Adipocyte (in vitro differentiated cells): ENCODE measurements at places on chromosomes 11 and 22.

DNA sequence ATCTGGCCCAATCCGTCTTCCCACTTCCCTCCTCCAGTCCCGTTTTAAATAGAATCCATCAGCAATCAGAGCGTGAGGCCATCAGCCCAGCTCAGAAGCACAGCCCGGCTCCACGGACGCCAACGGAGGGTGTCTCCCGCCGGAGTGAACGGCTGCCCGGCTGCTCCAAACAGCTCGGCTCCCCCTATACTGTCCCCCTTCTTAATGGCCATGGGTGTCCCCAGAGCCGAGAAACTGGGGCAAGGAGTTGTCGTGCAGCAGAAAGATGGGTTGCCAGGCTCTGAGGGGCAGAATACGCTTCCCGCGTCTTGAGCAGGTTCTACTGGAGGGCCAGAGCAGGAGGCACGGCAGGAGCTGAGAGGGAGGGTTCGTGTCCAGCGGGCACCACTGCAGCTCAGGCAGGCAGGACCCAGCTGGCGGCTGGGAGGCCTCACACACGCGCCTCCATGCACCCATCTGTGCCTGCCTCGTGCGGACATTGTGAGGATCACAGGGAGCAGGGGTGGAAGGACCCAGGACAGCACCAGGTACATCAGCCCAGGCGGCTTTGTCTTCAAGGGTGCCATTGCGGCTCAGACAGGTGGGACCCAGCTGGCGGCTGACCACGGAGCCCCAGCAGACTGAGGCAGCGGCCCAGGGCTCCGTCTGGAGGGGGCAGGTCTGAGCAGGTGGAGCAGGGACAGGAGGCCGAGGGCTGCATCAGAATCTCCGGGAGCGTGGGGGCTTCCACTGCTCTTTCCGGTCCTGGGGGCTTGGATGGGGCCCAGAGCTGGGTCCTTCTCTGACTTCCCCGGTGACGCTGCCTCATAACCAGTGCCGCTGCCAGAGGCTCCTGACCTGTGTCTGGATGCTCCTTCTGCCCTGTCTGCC, 882.7 kb downstream of the BRD1 start:
- DNase-seq: no peak

- peak; percentile 89 for DNase-seq
Measured at GRCh38 chr22:41022470-41023298, 69.7 kb upstream of the EP300 start.

DNA sequence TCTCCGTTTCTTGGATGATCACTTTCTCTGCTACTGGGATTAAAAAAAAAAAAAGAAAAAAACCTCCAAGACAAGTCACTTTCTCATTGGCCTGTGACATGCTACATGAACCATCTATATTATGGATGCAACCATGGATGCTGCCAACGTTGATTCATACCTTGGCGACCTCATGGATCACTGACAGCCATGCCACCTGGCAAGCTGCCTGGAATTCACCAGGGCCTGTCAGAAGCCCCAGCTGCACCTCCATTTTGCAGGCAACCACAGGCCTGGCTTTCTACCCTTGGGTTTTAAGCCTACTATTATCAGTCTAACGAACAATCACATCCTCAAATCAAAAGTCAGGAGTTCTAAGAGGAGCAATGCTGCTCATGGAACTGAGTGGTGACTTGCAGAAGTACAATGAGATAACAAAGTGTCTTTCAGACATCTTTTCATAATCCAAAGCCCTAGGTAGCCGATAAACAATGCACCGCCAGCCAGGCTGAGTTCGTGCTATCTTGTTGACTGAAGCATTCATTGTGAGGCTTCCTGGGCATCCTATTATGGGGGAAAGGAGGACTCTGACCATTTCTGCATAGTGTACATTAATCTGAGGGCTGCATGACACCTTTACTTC, 48.0 kb upstream of the CADM1 start:
- DNase-seq: no peak

- DNase-seq: no peak
Measured at GRCh38 chr22:26435327-26436093, 6.5 kb downstream of the ASPHD2 start.

- DNase-seq: peak; percentile 53
Measured at GRCh38 chr11:13446444-13446843, 16.6 kb downstream of the BTBD10 start.

GRCh38 chr11:124865181-124865901, at the start of gene ROBO3:
Gene ROBO3, plus strand, starts transcription at chr11:124865432. Its CDS starts 146 bp downstream, at chr11:124865578.
- DNase-seq: no peak

- no peak for DNase-seq
Measured at GRCh38 chr22:22484023-22484422, 24.5 kb downstream of the ZNF280B start.

GRCh38 chr11:102085864-102086551, 24.2 kb upstream of the YAP1 start:
- DNase-seq: no peak

DNA sequence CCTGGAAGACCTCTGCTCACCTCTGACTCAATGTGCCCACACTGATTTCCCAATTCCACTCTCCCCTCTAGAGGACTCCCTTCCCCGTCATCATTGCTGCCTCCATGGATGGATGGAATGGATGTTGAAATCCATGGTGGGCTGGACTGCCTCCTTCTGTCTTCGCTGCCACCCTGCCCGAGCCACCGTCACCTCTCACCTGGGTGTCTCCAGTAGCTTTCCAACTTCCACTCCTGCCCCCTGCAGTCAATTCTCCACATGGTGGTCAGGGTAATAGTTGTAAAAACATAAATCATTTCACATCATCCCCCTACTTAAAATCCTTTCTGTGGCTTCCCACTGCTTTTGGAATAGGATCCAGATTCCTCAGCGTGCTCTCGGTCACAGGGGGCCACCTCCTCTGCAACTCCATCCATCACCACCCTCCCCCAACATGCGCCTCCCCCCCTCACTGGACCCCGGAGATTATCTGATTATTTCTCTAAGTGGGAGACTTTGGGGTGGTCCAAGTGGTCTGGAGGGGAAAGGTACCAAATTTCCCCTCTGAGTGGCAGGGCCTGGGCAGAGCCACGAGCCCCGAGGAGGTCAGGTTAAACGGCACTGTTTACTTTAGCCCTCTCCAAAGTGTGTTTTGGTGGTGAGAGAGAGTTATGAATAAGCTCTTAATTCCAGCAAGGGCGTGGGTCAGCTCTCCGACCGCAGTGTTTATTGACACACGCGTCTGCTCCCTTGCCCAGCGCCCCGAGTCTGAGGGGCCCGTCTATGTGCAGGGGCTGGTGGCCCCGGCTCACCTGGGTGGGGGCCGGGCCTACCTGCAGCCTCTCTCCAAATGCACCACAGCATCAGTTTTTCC, 313.7 kb downstream of the MN1 start:
- peak; percentile 67 for DNase-seq

- DNase-seq: no peak
Measured at GRCh38 chr11:71158936-71159335, 93.4 kb downstream of the SHANK2 start.

- no peak for DNase-seq
Measured at GRCh38 chr11:104820431-104820830, 77.8 kb downstream of the CASP12 start.

DNA sequence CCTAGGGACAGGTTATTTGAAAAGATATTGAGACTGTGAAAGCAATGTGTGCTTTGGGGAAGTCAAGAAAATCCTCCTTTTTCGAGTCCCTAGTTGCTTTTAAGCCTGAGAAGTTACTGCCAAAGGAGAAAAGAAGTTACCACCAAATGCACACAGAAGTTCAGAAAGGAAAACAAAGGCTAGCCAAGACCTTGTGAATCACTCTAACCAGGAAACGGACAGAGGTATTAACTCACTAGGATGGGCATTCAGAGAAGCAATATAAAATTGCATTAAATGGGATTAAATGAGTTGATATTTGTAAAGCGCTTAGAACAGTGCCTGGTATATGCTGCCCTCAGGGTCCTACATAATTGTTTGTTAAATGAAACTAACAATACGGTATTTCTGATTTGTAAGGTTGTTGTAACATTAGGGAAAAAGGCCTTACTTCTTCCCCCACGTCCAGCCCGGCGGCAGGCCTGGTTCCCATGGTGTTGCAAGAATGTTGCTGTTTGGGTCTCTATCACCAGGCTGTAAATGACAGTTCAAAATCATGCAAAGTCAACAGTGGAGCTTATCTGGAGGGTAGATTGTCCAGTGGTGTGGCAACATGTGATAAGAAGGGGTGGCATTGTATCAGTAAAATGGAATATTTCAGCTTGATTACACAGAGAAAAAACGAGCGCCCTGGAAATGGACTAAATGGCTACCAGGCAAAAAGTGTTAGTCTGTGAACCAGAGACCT, 7.1 kb downstream of the TMA7B start:
- DNase-seq: peak; percentile 12

DNA sequence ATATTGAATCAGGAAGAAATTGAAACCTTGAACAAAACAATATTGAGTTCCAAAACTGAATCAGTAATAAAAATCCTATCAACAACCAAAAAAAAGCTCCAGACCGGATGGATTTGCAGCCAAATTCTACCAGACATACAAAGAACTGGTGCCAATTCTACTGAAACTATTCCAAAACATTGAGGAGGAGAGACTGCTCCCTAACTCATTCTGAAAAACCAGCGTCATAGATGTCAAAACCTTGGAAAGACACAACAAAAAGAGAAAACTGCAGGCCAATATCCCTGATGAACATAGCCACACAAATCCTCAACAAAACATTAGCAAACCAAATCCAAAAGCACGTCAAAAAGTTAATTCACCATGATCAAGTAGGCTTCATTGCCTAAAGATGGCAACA, 353.8 kb downstream of the TMEM135 start:
- DNase-seq: no peak

- DNase-seq: no peak
Measured at GRCh38 chr11:8206251-8207079, 37.6 kb upstream of the RIC3 start.

DNA sequence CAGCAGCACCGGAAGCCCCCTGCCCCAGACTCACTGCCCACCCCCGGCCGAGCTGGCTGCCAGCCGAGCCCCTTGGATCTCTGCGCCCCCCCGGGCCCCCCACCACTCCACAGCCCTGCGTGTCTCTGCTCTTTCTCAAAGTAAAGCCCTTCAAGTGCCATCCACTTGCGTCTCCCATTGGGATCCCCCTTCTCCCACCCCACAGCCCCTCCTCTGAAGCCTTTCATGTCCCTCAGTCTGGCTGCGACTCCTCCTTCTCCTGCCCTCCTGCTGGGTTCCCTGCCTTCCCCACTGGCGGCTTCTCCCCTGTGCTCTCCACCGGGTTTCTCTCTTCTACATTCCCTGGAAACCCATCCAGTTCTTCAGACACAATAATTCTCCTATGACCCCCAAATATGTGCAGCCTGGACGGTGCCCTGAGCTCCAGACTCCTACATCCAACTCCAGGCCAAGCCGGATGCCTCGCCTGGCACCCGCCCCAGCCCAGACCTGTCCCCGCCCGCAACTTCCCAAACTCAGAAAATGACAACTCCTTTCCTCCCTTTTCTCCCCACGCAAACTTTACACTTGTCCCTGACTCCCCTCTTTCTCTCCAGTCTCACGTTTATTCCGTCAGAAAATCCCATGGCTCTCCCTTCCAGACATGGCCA, 108.9 kb downstream of the WNT7B start:
- DNase-seq: no peak

GRCh38 chr22:27620367-27621154, 181.0 kb downstream of the MN1 start:
- no peak for DNase-seq

GRCh38 chr11:48013269-48013901, 33.0 kb downstream of the PTPRJ start:
- DNase-seq: no peak

DNA sequence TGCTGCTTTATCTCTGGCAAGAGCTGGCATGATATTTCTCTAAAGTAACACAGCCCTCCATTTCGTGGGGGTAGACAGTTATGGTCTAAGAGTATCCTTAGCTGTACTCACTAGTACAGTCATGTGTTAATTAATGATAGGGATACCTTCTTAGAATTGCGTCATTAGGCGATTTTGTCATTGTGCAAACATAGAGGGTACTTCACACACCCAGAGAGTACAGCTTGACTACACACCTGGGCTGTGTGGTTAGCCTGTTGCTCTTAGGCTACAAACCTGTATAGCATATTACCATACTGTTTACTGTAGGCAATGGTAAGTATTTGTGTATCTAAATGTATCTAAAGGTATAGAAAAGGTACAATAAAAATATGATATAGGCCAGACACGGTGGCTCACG, 17.0 kb downstream of the XRCC6 start:
- DNase-seq: no peak

DNA sequence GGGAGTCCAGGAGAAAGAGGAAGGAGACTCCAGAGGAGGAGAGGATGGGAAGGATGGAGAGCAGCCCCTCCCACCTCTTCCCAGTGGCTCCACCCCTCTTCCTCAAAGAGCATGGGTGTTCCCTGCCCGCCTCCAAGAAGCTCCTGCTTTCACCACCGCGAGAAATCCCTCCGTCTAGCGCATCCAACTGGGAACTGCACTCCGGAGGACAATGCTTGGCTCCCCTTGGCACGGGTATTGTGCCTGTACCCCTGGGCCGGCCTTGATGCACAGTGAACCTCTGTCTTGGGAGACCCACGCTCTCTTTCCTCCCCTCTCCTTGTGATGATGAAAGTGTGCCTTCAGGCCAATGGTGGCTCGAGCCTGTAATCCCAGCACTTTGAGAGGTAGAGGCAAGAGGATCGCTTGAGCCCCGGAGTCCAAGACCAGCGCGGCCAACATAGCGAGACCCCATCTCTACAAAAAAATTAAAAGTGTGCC, 14.9 kb upstream of the ADA2 start:
- no peak for DNase-seq

GRCh38 chr11:87859636-87860035, 315.6 kb downstream of the RAB38 start:
- peak; percentile 48 for DNase-seq

DNA sequence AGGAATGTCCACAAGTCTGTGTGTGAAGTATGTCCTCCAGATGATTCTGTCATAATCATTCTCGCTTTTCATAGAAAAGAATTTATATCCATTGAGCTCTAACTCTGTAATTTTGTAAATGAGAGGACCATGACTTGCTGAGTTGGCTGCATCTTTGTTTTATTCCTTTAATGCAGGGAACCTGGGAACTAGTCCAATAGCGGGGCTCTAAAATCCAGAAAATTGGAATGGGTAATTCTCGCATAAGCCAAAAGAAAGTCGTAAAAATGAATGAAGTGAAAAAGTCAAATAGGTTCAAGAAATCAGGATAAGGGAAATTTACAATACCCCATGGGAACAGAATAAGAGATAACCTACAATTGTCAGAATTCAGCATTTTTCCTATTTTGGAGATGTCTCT, 232.5 kb downstream of the RAB38 start:
- DNase-seq: no peak
